ENCODE measurements at places on chromosomes 5 and 9.

DNA sequence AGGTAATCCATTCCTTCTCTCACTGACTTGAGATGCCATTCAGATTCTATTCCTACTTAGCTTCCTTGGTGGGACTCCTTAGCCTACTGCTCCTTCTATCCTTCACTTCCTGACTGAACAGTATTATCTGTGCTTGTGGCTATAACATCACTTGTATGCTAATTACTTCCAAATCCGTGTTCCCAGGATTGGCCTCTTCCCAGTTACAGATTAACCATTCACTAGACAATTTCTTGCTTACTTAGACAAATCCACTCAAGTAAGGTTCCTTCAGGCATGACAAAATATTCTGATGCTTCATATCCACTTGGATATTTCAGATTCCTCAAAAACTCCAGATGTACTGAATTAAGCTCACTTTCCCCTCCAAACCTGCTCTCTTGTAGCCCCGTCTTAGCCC lies 18.3 kb downstream of the LIFR start:
- no peak for DNase-seq

- no peak for DNase-seq
These were observed 117.5 kb upstream of the OR13F1 start for GRCh38 chr9:104386425-104387069.

DNA sequence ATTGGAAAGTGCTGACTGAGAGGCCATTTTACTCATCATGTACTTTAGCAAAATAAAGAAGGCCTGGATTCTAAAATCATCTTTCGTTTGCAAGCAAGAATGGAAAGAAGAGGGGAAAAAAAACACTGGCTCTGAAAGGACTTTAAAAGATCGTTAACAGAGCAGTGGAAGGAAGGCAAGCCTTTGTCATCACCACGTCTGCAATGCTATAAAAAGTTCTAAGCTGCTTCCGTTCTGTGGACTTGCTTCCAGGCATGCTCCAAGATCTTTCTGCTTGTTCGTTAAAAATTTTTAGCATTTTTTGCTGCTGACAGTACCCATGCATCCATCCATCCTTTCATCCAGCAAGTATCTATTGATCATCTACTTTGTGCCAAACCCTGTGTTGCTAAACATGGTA lies 226.5 kb downstream of the GABBR2 start:
- no peak for DNase-seq

DNA sequence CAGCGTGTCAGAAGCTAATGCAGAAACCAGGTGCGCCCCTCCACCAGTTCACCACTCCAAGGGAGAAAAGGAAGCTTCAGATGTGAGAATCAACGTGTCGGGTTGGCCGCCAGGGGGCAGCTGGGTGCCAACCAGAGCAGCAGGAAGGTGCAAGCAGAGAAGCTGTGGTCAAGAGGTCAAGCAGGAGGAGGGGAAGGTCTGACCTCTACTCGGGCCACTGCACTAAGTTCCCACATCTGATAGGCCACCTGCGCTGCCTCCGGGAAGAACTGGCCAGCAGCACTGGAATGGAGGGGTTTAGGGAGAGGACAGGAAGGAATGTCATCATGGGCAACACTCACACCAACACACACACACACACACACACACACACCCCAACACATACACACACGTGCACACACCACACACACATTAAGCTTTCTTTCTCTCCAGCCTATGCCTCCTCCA lies 31.4 kb downstream of the ANXA6 start:
- DNase-seq: peak; percentile 56

GRCh38 chr5:106171708-106172107 lies 1499.0 kb downstream of the EFNA5 start:
- no peak for DNase-seq

DNA sequence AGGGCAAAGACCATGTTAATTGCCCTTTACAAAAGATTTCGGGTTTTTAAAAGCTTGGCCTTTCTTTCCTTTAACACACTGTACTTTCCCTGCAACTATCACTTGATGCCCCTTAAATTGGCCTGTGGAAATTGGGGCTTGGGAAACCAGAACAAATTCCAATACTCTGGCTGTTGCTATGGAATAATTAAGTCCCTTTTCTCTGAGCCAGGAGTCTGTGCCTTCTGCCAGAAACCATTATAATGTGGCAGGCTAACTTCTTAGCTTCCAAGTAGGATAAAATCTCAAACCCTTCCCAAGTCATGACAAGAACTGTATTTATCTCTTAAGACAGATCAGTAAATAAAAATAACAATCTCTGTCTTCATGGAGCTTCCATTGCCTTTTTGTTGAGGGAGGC lies 1.1 kb upstream of the SPINK1 start:
- no peak for DNase-seq

GRCh38 chr9:110027671-110028081 lies 180.3 kb downstream of the C9orf152 start:
- no peak for DNase-seq

DNA sequence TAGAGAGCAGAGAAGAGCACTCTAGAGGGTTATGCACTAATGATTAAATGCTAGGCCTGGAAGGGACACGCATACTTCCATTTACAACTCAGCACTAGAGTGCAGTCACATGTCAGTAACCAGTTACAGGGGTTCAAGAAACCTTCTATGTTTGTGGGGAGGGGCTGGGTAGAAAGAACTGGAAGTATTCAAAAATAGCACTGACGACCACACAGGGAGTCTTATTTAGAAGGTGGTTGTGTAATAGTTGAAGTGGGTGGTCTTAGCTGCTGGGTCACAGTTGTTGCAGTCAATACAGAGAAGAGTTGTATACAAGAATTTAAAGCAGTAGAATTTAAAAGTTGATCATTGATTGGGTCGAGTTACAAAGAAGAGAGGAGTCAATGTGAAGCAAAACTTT lies 15.4 kb downstream of the AOPEP start:
- DNase-seq: no peak

- no peak for DNase-seq
These were observed 117.9 kb downstream of the CDC42SE2 start for GRCh38 chr5:131381777-131382176.

- no peak for DNase-seq
These were observed 301.9 kb downstream of the CTNND2 start for GRCh38 chr5:11602298-11602697.

GRCh38 chr9:25936031-25936430 lies 257.8 kb upstream of the TUSC1 start:
- DNase-seq: no peak

DNA sequence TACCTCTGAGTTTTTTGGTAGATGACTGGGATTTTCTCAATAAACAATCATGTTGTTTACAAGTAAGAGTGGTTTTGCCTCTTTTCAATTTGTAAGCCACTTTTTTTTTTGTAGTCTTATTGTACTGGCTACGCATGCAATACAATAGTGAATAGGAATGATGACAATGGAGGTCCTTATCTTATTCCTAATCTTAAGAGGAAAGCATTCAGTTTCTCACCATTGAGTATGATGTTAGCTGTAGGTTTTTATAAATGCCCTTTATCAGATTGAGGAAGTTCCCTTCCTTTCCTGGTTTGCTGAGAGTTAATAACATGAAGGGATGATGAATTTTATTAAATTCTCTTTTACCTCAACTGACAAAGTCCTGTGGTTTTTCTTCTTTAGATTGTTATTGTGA lies 155.2 kb downstream of the ADAMTSL1 start:
- no peak for DNase-seq

DNA sequence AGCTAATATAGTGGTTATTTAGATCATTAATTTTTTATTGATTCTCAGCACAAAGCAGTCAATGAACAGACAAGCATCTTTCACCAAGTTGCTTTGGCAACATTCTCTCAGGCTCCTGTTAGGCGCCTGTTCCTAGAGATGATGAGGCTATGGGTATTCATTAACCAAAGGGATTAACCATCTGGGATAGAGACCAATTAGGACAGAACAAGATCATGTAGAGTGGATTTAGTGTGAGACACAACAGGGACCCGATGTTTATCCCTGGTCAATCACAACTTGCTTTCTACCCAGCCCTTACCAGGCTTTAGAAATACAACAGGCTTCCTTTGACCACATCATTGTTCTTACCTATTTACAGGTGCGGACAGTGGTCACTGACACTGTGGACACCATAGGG lies 82.2 kb downstream of the PJA2 start:
- DNase-seq: no peak

GRCh38 chr5:74303578-74303977 lies 336.9 kb downstream of the ENC1 start:
- no peak for DNase-seq

DNA sequence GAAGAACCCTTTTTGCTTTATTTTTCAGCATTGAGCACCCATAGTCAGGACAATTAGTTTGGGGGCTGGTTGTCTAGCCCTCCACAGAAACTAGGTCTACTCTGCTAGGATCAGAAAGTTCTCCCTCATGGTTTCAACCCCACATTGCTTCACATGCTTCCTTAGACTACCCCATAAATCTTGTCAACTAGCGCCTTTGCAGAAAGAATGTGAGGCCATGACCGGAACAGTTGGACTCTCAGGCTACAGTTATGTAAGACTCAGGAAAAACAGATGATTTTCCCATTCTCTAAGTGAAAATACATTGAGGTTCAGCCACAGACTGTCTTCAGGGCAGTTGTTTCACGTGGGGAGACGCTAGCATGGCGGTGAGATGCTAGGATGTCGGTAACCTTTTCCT lies 255.6 kb downstream of the NR3C1 start:
- no peak for DNase-seq

DNA sequence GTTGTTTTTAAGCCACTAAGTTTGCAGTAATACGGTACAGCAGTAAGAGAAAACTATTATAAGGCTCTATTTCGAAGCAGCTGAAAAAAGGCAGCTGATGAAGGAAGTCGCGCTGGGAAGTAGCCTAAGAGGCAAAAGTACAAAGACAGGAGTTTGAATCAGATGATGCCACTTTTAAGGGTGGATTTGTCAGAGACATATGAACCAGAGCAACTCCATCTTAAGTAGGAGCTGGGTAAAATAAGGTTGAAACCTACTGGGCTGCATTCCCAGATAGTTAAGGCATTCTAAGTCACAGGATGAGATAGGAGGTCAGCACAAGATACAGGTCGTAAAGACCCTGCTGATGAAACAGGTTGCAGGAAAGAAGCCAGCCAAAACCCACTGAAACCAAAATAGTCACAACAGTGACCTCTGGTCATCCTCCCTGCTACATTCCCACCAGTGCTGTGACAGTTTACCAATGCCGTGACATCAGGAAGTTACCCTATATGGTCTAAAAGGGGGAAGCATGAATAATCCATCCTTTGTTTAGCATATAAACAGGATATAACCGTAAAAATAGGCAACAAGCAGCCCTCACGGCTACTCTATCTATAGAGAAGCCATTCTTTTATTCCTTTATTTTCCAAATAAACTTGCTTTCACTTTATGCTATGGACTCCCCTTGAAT lies 91.8 kb upstream of the PRSS3 start:
- DNase-seq: no peak

DNA sequence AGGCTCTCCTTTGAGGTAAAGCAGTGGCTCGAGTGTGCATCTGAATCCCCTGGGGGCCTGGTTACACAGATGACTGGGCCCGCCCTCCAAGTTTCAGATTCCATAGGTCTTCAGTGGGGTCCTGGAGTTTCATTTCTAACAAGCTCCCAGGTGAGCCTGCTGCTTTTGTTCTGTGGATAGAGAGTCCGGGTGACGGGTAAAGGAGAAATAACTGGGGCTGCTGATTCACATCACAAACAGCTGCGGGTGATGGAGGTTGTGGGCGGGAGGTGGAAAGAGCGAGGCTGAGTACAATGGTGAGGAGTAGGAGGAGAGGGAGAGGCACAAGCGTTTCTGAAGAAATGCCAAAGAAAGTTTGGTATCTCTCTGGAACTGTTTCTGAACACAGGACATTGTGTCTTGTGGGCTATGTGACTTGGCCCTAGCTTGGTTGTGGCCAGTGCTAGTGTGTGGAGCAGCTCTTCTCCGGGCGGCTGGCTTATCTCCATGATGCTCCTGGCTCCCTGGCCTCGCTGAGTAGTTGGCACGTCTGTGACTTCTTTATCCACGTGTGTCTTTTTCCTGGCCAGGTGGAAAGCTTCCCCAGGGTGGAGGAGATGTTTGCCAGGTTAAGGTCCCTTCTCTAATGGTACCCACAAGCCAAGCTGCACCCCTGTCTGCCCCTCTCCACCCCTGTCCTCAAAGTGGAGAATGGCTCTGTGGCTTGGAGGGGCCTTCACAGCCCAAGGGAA lies 61.7 kb downstream of the HSPA4 start:
- peak; percentile 71 for DNase-seq

DNA sequence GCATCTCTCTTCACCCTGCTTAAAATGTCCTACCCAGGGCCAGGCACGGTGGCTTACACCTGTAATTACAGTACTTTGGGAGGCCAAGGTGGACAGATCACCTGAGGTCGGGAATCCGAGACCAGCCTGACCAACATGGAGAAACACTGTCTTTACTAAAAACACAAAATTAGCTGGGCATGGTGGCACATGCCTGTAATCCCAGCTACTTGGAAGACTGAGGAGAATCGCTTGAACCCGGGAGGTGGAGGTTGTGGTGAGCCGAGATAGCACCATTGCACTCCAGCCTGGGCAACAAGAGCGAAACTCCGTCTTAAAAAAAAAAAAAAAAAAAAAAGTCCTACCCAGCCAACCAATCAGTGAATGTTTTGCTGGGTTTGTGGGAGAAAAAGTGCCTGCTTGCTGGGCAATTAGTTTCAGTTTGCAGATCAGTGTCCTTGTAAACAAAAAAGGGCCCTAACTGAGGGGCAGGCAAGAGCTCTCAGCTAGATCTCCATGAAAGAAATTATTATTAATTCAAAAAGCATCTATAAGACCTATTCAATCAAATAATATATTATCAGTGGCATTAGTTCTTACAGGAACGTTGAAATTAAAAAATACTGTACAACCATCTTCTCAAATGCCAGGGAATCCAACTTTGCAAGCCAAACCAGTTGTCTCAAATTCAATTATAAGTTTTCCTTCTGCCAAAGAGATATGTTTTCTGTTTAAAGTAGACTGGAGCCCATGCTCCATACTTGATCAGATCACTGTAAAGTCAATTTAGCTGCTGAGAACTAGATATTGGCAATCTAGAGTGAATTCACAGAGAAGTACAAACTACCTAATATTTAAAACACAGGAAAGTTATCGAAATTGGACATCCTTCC lies 3.9 kb downstream of the MEGF9 start:
- DNase-seq: no peak

DNA sequence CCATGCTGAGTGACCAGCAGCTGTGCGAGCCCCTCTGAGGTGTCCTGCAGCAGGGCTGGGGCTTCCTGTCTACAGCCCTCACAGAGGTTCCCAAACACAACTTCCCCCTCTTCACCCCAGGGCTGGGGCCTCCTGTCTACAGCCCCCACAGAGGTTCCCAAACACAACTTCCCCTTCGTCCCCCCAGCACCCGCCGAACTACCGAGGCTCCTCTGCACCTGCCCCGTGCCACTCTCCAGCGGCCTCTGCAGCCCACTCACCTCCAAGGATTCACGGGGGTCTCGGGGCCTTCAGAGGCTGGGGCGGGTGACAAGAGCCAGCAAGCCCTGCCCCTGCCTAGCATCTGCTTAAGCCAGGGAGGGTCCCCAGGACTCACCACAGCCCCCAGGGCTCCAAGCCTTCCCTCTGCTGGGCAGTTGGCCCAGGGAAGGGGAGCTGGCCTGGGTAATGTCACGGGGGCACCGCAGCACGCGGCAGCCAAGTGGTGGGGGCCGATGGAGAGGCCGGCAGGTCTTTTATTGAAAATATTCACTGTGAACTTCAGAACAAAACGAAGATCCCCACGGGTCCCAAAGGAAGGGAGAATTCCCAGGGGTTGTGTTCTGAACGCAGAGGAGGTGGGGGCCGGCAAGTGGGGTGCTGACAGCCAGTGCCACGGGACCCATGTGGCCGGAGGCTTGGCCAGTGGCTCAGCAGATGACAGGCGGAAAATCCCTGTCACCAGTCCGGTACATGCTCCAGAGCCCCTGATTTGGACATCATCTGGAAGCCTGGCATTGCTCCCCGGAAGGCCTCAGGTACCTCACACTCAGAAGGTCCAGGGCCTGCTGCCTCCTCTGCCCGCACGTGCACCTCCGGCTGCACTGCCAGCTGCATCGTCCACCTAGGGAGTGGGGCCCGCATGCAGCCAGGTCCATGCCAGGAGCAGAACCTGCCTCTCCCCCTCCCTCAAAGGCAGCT lies 125.3 kb downstream of the ADAMTS2 start:
- DNase-seq: no peak
